HS-27A (cell line): ENCODE measurements at places on chromosomes 12 and 14.

DNA sequence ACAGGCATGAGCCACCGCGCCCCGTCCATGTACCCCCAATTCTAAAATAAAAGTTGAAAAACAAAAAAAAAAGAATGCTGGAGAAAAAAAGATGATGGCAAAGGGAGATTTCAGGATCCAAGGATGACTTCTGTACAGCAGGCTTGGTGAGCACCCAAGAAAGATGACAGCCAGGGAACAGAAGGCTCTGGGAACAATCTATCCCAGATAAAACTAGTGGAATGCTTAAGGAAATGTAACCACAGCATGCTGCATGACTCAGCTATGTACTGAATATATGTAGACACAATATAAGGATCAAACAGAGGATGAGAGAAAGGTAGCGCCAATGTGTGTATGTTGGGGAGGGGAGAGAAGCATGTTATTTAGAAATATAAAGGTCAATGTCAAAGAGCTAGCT, 123.7 kb upstream of the TMTC1 start:
- DNase-seq = no peak

DNA sequence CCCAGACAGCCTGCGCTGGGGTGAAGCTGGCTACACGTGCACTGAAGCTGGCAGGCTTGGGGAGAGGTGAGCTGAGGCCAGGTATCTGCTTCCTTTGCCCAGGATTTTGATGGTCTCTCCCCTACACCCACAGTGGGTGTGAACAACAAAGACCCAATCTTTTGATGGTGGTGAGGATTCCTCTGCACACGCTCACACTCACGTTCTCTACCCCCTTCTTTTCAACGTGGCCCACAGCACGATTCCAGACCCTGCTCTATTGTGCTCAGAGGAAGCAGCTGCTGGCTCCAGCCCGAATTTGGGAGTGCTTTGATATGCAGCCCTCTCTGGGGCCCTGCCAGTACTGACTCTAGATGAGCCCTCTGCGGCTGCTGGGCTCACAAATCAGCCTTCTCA, 4.9 kb downstream of the CD9 start:
- no peak for DNase-seq

DNA sequence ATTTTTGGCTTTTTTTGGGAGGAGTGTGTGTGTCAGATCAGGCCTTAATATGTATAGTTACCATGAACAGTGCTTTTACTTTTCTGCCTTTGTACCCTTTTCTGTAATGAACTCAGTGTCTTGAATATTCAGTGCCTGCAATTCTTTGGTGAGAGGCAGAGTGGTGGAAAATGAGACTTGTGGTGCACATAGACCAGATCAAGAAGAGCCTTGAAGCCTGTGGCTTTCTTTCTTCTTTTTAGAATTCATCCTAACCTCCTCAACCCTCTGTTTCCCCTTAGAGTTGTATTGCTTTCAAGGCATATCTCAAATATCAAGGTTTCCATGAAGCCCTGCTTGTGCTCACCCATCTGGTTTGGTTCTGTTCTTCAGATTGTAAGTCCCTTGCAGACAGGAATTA, 2.6 kb downstream of the YLPM1 start:
- no peak for DNase-seq

DNA sequence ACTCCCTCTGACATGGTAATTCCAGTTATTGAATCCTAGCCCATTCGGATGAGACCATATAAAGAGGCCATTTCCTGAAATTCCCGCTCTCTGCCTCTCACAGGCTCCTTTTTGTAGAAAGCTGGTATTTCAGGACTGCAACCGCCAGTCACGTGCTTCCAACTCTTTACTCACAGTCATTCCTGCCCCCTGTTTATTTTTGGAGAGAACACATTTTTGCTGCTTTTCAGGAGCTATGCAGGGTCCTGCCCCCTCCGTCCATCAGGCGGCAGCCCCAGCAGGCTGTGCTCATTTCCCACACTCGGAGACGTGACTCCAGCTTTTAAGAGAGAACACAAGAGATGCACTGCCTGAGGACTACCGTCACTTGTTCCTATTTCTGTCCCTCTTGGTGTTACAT, 26.8 kb downstream of the IFT43 start:
- DNase-seq = no peak

DNA sequence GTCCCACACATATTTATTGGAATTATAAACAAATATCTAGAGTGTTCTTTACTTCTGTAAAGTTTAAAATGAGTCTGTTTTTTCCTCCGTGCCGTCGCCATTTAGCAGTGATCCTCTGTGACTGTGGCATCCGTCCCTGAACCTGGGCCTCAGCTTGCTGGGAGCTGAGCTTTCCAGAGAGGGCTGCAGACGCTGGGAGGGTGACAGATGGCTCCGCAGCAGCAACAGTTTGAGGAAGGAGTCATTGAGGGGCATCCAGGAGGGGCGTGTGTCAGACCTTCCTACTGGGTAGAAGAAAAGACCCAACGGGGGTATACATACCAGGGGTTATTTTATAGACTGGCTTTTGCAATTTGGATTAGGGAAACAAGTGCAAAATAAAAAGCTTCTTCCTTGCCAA, 47.9 kb downstream of the NEUROD4 start:
- no peak for DNase-seq

GRCh38 chr12:106586803-106587684, 4.2 kb downstream of the RFX4 start:
- DNase-seq = no peak

GRCh38 chr12:101703487-101703886, 6.0 kb downstream of the CHPT1 start:
- DNase-seq = no peak

GRCh38 chr12:112527082-112527481, 108.3 kb downstream of the PTPN11 start:
- DNase-seq = no peak

DNA sequence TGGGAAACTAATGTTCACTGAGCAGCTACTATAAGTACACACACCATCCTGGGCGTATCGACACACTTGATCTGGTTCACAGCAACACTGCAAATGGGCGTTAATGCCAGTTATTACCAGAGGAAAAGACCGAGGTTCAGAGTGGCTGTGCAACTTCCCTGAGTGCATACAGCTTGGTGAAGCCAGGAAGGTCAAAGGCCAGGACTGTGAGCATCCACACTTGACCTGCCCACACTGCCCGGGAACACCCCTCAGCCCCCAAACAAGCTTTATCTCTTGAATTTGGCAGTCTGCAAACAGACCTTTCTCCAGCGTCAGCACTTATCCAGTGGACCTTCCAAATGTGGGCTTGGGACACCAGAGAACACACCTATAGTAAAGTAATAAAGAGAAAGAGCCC, 312.6 kb downstream of the BCL11B start:
- DNase-seq = no peak

DNA sequence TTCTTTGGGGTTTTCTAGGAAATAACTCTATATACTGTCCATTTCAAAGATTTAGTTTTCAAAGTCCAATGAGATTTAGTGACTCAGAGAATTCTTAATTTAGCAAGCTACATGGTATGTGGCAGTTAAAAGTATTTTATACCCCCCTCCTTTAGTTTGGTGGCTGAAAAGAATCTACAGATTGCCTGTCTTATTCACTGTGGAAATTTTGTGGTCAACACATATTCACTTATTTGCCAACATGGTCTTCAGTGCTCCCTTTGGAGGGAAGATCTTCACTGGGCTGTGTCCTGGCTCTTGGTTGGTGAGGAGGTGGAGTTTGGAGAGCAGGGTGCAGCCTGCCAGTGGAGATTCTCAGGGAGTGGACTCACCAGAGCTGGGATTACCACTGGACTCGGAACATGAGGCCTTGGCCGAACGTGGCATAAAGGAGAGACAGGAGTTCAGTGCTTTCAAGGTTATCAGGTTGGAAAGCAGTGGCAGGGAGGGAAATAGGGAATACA, 39.8 kb downstream of the SAMD4A start:
- peak; percentile 81 for DNase-seq

- no peak for DNase-seq
These were observed 34.1 kb upstream of the ABCC9 start for GRCh38 chr12:21975293-21975692.

DNA sequence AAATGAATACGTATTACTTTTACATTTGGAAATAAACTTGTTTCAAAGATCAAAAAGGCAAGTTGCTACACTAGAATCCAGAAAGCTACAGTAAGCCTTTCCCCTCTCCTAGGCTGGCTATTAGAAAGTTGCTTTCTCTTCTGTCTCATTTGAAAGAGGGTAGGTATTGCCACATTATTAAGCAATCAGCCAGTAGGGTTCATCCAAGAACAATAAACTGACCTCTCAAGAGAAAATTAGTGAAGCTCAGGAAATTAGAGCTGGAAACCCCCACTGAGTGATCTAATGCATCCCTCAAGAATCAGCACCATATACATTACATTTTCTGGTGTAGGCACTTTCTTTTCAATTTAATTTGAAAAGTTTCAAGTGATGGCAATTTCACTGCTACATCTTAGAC, 4.5 kb upstream of the TMEM233 start:
- no peak for DNase-seq

DNA sequence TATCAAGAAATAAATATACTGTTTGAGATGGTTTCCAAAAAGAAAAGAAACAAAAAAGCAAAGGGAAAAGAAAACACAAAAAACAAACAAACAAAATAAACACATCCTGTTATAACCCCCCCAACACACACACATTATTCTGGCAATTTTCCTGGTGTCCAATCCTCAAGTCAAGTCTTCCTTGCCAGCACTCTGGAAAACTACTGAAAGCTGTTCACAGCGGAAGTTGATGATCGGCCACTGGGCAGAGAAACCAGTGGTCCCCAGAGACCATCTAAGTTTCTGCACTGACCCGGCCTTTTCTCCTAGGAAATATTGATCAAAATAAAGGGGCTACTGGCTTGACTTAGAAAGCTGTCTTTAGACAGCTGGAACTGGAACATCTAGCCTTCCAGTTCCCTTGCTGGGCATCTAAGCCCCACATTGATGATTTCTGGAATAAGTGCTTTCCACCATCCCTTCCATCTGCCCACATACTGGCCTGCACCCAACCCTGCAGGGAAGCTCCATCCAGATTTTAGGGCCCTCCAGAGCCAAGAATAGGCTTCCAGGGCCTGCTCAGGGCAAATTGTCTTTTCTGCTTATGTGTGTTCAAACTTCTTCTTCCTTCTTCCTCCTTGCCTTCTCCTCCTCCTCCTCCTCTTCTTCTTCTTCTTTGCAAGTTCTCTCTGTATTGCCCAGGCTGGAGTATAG, 11.6 kb upstream of the PPP1CC start:
- DNase-seq = no peak

DNA sequence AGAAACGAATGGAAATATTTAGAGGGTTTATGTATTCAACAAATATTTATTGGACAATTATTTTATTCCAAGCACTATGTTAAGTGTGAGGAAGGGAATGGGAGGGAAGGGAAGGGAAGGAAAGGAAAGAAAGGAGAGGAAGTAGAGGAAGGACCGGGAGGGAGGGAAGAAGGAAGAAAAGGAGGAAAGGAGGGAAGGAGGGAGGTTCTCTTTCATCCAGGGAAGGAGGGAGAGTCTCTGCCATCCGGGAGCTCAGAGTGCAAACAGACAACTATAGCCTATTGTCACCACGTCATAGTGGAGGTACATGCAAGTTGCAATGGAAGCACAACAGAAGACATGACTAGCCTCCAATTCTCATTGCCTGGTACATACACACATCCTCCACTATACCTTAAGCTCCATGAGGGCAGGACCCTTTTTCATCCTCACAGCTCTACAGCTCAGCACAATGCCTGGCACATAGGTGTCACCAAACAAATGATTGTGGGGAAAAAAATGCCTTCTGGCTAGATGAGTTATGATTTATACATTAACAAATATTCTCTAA, 48.1 kb downstream of the DAD1 start:
- no peak for DNase-seq

DNA sequence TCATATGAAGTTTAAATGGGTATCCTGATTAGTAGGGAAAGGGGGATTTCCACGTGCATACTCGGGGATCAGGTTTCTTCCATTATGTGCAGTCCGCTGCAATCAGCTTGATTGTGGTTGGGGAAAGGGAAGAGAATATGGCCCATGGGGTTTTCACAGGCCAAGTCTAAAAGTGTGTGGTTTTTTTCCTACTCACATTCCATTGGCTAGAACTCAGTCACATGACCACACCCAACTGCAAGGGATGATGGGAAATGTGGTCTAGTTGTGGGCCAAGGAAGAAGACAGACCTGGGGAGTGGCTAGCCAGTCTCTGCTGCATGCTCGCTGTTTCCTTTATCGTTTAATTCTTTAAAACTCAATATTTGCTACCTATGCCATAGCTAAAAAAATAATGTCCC, 105.1 kb downstream of the PRIMA1 start:
- DNase-seq = no peak

DNA sequence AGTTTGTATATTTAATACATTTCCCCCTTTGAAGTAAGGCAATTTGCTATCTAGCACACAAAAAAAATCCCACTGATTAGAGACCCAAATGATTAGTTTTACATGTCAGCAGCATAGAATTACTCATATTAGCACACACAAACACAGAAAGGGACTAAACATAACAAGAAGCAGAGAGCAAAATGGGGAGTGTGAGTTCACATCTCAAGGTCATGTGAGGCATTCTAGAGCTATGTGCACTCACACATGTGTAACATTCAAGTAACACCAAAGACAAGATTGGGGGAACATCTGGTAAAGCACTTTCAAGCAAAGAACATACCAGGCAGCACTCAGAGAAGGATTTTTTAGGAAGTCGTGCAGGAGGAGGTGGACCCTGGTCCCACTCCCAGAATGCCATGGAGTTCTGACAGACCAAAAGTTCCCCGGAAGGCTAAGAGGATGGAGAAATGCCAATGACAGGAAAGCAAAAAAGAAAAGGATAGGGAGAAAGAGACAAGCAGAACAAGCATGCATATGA, 105.8 kb upstream of the SINHCAF start:
- no peak for DNase-seq
